ENCODE measurements at places on chromosomes 11 and 22. TPM values are rescaled to one million over a fixed set of nuclear protein-coding genes. Genes with fewer than 3 reads are reported as not detected.

DNA sequence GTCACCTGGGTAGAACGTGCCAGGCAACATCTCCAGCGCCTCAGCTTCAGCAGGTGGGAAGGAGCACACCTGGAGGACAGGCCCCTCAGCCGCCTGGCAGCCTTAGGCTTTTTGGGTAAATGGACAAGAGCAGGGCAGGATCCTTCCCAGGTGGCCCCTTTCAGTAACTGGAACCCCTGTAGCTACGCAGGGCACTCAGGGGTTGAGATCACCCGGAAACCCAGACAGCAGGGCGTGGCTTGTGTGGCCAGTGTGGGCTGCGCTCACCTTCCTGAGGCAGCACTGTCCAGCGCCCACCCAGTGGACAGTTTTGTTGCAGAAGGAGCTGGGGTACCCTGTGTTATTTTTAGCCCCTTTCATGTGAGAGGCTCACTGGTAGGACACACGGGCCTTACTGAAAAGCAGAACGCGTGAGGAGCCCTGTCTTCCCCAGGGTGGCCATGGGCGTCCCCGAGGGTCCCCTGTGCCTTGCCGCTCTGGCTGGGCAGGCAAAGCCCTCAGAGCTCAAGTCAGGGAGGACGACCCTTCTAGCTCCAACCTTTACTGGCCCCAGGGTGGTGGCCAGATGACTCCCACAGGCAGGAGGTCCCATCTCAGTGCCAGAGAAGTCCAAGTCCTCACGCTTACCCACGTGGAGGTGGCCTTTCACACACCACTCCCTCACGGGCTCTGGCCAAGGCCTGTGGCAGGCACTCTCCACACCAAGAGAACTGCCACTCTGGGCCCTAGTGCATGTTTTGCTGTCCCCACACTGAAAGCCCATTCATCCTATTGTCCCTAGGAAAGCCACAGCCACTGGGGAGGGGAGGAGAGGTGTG lies 75.8 kb downstream of the CTTN start:
- no peak for DNase-seq

GRCh38 chr22:46479046-46479445 lies 58.4 kb downstream of the CELSR1 start:
- DNase-seq: no peak

GRCh38 chr22:33891992-33892391 lies 28.3 kb downstream of the LARGE1 start:
- DNase-seq: no peak

DNA sequence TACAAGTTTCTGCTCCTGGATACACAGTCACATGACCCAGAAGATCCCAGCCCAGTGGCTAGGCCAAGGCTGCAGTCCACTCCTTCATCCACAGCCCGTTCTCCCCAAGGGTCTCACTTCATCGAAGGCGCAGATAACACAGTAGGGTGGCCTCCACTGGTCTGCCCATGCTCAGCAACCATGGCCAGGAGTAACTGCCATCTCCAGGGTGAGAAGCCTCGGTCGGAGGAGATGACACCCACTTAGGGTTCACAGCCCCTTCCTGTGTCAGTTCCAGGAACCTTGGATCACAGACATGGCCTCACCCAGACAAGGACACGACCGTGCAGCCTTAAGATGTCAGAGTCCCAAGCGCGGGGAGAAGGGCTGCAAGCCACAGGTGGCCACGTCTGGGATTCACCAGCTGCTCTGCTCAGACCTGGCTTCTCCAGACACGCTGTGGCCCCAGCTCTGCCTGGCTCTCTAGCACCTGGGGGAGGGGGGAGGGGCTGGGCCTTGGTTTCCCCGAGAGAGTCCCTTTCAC lies 2.6 kb downstream of the BET1L start:
- DNase-seq: no peak

Gene CREBZF
- 40.5 TPM for total RNA-seq
